ENCODE measurements at places on chromosomes 16 and 17. TPM values are rescaled to one million over a fixed set of nuclear protein-coding genes. Genes with fewer than 3 reads are reported as not detected.

GRCh38 chr16:72646615-72647014, 401.3 kb downstream of the ZFHX3 start:
- DNase-seq = no peak

Gene MILR1
- not detected for total RNA-seq

DNA sequence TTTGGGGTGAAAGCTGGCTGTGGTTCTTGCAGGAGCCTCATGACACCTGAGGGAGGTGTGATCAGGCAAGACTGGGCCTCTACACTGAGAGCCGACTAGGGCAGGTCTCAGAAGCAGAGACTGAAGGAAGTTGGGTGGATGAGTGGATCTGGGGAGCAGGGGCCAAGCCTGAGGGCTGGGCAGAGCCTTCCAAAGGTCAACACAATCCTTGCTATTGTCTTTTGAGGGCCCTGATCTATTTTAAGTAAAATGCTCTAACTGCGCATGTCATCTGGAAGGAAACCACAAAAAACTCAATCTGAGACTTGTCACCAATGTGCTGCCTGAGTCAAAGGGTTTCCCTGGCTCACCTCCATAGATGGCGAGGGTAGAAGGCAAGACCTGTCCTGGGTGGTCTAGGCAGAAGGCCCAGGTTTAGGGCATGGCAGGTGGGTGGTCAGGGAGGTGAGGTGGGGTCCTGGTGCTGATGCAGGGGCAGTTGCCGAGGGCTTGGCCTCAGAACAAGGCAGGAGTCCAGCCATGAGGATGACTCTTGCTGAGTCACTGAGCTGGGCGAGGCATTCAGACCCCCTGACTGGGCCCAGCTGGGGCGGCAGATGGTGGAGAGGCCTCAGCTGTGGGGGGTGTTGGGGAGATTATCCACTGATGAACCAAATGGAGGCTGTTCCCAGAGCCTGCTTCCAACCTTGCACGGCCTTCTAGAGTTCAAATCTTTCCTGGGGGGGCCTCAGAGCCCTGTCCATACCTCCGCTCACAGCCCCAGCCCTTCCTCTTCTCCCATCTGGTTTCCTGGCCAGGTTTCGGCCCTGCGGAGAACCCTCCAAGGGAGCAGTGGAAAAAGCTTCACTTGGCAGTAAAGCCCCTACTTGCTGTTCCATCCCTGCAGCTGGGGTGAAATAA, 5.1 kb downstream of the MVP start:
- no peak for DNase-seq

Gene IL34
- total RNA-seq = 8.8 TPM

Gene ERBB2
- 153 TPM for total RNA-seq

DNA sequence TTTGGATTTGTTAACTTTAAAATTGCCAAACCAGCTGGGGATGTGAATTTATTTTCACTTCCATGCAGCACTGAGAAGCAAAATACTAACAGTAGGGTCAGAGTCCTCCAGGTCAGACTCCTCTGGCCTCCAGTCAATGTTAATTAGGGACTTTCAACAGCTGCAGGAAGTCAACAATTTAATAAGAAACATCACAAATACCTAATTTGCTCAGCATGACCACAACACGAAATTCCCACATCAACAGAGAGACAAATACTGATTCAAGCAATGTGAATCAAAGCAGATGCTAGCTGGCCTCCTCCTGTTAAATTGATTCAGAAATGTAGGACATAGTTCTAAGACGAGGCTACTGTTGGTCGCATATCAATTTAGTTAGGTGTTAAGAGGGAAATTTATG, 111.7 kb downstream of the ABCA8 start:
- DNase-seq = no peak

DNA sequence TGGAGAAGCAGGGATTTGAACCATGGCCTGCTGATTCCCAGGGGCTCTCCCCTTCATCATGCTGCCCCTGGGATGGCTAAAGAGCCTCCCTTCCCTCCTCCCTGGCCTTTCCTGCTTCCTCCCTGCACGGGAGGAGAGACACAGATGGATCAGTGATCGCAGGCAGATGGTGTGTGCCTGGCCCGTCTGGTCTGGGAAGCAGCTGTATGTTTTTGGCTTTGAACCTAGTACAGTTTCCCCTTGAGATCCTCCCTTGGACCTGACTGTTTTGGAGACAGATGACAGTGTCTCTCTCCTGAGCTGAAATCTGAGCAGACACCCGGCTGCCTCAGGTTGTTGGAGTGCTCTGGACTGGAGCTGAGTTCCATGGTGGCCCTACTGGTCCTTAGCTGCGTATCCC, 29.0 kb upstream of the ATP2C2 start:
- no peak for DNase-seq
